Skeletal muscle cell (primary cell): ENCODE measurements at places on chromosomes 5 and 9.

- no peak for DNase-seq
Observed at GRCh38 chr9:130858739-130859705, 24.0 kb downstream of the ABL1 start.

GRCh38 chr9:69675563-69675962 lies 3.4 kb upstream of the APBA1 start:
- DNase-seq = no peak

DNA sequence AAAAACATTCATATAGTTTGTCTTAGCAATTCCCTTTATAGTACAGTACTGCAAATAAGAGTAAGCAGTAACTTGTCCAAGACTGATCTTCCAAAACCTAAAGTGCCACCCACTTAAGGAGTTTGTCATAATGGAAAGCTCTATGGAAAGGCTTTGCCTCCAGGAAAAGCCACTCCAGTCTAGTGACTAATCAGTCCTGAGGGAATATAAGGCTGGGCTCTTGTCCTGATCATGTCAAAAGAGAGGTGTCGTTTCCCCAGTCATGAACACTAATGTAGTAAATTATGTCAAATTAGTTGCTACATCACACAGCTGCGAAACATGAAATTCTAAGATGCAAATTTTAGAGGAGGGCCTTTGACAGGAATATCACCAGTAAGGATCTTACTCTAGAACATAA lies 271.6 kb downstream of the GABRB2 start:
- no peak for DNase-seq

GRCh38 chr5:20088361-20088760 lies 100.4 kb upstream of the CDH18 start:
- DNase-seq = no peak

- DNase-seq = no peak
Observed at GRCh38 chr9:120431268-120431667, 148.7 kb downstream of the CDK5RAP2 start.

DNA sequence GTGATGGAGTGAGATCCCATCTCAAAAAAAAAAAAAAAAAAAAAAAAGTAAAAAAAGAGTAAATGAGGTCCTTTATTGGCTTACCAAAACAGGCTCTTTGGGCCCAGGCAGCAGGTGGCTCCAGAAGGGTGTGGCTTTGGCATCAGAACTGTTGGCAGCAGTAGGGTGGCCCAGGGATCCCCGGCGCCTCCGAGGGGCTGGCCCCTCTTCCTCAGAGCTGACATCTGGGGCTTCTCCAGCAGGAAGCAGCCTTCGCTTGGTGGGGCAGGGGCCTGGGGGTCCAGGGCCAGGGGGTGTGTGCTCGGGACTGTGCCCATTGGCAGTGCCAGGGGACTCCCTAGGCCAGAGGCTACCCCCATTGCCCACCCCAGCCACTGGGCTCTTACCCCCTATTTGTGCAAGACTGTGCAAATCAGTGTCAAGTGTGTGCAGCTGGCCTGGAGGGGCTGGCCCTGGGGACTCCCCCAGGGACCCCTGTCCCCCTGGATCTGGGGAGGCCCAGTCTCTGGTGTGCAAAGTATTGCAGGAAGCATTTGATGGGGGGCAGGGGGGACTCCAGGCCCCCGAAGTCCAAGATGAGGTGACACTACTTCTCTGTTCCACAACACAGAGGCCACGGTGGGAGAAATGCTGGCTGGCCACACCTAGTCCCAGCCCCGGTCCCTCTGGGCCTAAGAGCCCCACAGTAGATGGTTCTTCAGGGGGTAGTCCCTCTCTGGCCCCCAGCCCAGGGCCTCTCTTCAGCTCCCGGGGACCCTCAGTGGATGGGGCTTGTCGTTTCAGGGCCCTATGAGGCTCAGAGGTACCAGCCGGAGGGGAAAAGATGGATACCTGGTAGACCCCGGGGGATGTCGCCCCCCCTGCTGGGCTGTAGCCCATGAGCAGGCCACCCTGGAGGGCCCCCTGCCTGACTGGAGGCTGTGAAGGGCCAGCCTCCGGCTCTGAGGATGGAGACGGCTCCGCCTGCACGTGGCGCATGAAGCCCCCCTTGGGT lies 4.7 kb upstream of the STOML2 start:
- DNase-seq = no peak

GRCh38 chr5:56447232-56447631 lies 214.1 kb upstream of the ANKRD55 start:
- no peak for DNase-seq

DNA sequence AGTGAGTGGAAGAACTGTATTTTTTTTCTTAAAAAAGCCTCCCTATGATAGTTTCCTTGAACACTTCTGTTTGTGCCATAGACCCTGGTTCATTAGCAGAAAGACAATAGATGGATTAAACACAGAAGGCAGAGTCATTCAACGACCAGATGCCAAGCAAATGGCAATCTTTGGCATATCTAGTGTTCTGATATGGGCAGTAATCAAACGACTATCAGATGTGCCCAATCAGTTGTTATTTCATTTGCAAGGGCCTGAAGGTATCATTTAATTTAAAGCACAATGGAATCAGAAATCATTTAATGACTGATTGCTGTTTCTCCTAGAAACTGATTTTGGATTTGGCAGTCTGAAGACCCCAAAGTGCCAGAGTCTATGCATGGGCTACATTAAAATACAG lies 61.3 kb downstream of the SGCD start:
- DNase-seq = no peak

- DNase-seq = no peak
Observed at GRCh38 chr9:90815183-90815943, 13.7 kb downstream of the SYK start.

DNA sequence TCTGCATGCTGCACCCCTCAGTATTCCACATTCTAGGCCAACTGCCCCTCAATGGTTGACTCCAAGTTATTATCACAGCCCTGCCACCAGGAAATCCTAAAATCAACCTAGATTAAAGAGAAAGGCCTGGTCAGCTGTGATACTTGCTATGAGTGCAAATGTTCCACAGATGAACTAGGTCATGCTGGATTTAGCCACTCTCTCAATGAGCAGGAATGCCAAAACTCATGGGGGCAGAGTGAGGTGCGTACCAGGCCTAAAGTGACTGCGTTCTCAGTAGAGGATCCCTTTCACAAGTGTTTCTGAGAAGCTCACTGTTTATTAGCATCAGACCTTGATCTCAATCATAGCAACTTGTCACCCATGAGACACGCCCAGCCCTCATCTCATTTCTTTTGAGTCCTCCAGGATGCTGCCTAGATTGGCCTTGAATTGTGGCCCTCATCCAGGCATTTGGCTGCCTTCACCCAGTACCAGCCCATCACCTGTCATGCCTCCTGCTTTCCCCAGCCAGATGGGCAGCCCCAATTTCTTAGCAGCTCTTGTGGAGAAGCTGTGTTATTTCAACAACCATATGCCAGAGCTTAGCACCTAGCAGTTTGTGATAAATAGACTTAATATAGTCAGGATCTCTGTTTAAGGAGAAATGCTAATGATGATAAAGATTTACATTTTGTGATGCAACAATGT lies 383.9 kb downstream of the CTNND2 start:
- DNase-seq = no peak

DNA sequence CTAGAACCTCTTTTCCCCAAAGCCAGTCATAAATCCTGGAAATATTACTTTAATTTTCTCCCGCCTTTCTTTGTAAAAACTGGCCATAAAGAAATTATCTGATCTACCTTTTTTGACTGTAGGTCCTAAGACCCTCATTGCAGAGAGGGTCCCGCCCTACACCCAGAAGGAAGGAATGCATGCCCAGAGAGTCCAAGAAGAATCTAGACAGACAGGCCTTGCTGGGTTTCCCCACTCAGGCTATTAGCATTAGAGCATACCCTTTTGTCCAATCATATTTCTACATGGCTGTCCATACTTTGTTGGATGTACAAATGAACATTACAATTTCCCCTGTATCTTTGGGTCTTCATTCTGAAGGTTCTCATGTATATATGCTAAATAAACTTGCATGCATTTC lies 1.9 kb upstream of the ATG10 start:
- DNase-seq = no peak

DNA sequence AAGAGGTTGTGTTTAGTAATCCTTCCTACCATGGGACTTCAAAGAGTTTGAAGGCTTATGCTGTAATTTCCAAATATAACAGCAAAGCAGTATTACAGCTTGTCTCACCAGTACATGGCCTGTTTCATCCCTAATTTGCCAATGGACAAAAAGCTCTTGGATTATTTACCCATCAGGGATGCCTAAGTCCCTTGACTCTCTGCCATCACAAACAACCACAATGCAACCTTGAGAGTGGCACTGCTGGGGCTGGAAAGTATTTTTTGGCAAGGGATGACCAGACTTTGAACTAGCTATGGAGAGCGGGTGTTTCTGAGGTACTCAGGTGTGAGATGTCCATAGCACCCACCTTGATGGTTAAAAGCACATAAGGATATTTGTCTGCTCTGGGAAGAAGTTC lies 9.1 kb downstream of the MAMDC2 start:
- DNase-seq = no peak
